ENCODE measurements at places on chromosomes 11 and 22.

- DNase-seq: no peak
Observed at GRCh38 chr11:2540992-2541680, 96.3 kb downstream of the KCNQ1 start.

DNA sequence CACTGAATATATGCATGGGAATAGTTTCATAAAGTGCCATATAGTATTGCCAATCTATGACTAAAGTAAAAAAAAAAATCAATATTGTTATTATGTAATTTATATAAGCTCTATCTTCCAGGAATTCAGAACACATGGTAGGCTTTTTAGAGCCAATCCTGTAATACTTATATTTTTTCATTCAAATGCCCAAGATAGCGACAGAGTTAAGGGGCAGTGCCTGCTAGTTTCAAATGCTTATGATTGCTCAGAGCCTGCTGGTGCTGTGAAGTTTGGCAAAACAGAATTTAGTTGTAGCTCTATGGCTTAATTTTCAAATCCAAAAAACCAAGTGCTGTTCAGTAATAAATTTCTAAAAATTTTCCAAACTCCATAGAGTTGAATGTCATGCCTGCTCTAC lies 39.0 kb upstream of the BLID start:
- DNase-seq: no peak

DNA sequence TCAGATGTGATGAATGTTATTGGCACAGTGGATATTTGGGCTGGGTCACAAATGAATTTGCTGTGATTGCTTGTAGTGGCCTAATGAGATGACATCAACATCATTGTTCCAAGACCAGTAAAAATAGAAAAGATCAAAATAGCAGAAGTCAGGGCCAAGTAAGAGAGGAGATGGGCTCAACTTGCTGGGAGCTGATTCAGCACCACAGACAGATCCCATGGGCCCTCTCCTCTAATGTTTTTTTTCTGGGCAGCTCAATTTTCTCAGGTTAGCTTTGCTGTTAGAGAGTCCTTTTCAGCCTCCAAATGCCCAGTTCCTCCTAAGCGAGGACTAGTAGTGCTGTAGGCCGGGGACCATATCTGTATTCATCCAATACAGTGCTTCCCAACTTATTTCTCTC lies 86.0 kb upstream of the IZUMO1R start:
- DNase-seq: no peak

DNA sequence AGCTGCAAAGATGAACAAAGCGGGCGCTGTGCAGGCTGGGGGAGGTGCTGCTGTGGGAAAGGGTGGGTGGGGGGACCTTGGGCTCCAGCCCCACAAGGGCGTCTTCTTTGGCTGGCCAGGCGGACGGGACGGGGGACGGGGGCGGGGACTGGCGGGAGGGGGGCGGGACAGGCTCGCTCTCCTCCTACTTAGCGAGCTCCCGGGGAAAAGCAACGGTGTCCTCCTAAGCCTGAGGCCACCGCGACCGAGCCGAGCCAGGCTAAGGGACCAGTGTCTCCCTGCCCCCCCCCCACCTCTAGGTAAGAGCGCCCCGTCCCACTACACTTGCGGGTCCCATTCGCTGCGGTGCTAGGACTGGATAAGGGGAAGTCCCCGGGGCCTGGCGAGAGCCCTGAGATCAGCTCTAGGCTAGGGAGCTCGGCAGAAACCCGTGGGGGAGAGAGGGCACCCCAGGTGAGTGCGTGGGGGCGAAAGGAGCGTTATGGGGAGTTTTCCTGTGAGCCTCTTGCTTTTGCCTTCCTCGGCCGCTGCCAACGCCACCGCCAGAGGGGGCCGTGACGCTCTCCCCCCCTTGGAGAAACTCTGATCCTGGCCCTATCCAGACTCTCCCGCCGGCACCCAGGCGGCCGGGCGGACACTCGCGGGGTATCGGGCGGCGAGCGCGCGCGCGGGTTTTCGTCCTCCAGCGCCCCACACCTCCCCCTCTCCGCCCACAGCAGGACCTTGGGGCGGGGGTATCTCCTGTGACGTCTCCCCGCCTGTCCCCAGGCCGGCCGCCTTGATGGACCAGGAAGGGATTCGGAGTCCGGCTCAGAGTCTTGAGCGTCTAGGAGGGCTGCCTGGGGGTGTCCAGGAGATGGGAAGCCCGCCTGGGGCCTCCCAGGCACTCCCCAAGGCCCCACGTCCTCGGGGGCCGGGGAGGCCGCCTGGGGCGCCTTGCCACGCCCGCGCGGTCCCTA lies at the start of gene PHLDB1:
Gene PHLDB1, plus strand, starts transcription at position 215 of the 959 bp plus-strand sequence. CDS start 6,222 bp downstream, outside the sequence.
- peak; percentile 52 for DNase-seq

- no peak for DNase-seq
Observed at GRCh38 chr11:33258631-33259205, 1.5 kb downstream of the HIPK3 start.

GRCh38 chr22:48717883-48718817 lies 1109.5 kb downstream of the BRD1 start:
- DNase-seq: no peak

DNA sequence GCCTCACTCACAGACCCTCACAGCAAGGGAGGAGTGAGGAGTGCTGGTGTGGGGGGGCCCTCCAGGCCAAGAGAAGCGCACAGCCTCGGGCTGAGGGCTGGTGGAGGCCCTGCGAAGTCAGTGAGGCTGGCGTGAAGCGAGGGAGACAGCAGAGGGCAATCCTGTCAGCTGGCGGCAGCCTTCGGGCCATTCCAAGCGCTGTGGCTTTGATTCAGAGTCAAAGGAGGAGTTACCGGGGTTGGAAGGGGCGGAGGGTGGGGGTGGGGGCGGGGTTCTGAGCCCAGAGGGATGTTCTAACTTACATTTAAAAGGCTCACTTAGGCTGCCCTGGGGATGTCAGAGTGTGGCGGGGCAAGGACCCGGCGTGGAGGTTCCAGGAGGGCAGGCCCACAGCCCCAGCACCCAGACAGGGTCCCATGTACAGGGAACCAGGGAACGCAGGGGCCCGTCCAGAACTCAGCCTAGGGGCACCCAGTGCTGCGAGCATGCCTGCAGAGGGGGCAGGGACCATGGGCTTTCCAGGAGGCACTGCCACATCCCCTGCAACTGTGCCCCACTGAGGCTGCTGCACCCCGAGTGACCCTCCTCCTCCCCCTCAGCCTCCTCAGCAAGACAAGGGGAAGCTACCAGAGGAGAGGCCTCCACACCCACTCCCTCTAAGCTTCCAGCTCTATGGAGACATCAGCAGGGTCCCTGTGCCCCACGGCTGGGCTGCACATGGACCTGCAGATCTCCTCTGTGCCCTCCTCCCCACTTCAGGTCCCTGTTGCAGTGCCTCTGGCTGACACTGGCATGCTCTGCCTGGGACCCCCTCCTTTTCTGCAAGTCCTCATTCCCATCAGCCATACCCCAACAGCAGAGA lies 39.7 kb upstream of the TTLL12 start:
- no peak for DNase-seq

- DNase-seq: no peak
Observed at GRCh38 chr22:38454353-38455075, 485 bp downstream of the KCNJ4 start.

DNA sequence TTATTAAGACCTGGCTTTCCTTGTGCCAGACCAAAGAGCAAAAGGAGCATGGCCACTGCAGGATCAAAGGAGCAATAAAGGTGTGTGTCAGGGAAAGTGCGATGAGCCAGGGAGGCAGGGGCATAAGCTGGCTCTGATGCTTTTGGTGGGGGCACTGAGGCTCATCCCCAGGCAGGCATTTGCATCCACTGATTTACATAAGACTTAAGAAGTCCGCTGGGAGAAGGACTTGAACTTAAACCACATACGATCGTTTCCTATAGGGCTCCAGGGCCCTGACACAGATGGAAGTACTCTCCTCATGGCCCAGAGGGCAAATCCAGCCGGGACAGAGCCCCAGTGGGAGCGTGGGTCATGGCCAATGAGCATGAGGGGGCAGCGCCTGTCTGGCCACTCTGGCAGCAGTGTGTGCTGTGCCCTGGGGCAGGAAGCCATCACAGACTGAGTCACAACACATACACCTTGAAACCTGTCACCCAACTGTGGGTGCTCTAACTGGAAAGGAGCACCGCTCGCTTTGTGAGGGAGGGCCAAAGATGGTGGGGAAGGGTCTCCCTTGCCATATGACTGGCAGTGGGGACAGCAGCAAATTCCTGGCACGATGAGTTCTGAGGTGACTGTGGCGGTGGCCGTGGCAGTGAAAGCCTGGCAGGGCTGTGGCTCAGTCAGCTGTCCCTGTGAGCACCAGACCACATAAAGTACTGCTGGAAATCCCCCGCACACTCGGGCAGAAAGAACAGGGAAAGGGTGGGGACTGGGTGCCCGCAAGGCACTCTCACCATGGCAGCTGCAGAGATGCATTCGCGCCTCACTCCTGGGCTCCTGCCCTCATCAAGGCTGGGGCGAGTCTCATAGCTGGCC lies 79.4 kb upstream of the LMO1 start:
- DNase-seq: no peak

DNA sequence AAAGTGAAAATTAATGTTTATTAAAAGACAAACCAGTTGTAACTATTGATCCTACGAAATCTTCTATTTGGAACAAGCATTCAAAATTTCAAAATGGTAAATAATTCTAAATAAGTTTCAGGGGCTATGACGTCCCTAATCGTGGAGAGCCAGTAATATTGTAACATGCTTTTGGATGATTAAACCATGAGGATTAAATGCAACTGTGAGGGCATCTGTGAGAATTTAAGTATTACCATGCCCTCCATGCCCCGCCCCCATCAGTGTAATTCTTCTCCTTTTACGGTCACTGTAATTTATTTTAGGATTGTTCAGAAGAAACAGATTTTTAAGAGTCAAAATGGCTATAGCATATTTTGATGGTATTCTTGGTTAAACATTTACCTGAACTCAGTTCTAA lies 133.2 kb downstream of the APOL5 start:
- DNase-seq: no peak

DNA sequence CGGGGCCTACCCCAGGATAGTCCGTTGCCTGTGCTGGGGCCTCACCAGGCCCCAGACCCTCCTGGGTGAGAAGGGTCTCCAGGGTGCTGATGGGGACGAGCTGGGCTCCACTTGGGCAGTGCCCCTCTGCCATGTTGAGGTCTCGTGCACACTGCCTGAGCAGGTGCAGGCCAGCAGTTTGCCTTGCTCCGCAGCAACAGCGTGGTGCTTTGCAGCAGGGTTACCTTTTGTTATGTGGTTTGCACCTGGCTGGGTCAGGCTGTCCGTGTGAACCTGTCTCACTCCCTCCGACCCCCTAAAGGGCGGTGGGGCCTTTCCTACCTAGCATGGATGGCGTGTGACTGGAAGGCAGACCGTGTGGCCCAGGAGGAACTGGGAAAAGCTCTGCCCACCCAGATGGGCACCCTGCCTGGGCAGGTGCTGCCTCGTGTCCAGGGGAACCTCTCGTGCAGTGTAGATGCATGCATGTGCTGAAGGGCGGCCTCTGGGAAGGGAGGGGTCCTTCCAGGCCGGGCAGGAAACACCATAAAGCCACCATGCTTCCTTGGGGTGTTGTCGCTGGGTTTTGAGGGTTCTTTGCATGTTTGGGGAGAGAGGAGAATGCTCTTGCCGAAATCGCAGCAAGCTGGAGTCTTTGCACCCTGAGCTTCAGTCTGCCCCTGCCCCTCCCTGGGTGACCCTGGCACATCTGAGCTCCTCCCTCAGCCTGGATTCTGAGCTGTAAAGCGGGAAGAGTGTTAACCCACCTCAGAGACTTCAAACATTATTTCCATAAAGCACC lies 75.4 kb upstream of the PPARA start:
- no peak for DNase-seq

DNA sequence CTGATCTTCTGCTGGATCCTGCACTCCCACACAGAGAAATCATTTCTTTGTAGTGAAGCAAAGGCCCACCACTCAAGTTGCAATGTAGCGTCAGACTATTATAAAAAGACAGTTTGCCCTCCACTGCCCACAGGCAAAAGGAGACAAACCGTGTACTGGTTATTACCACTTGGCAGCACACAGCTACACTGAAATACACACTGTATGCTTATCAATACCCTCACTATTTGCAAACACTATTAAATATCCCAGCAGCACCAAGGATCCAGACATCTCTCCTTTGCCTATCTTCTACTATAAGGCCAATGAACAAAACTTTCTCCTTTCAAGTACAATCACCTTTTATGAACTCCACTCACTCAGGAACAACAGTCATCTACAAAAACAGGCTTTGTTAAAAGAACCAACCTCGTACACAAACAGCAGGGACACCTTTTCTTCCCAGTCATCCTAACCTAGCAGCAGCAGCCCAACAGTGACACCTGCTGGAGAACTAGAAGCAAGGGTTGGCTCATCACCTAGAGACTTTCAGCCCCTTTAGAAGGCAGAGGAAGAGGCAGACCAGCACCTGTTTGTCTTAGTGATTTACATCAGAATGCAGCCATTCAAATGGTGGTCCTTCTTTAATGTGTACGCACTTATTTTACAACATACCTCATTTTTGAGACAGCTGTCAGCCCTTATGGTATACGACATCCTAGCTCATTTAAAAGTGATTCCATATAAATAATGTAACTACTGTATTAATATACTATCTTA lies 56.1 kb downstream of the AMBRA1 start:
- DNase-seq: peak; percentile 25

DNA sequence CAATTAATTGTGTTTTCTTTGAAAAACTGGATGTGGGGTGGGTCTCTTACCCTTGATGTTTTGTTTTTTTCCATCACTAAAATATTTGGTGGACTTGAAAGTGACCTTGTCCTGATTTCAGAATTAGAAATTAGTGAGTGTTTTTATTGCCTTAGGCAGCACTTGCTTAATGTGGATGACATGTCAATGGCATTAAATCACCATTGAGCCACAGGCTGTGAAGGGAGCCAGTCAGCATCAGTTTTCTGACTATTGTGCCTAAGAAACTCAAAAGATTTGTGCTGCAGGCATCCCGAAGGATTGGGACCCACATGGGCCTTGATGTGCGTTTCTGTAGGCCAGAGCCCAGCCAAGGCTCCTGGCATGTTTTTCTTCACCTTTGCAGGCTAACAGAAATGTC lies 53.8 kb downstream of the SWAP70 start:
- DNase-seq: no peak

DNA sequence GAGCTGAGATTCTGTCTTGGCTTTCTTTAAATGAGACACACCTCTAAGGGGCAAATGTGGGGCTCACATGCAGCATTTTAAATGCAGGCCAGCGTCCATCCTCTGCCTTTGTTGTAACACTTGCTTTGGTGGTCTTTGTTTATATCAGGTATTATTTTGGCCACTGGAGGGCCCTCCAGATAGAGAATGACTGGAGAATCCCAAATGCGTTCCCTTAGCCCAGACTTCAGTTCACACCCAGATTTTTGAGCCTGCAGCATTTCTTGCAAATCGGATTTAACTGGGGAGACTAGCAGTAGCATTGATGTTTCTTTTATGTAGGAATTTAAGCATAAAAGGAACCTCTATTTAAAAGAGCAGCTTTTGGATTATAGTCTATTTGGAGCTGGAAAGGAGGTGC lies 200.2 kb upstream of the SORL1-AS1 start:
- no peak for DNase-seq

DNA sequence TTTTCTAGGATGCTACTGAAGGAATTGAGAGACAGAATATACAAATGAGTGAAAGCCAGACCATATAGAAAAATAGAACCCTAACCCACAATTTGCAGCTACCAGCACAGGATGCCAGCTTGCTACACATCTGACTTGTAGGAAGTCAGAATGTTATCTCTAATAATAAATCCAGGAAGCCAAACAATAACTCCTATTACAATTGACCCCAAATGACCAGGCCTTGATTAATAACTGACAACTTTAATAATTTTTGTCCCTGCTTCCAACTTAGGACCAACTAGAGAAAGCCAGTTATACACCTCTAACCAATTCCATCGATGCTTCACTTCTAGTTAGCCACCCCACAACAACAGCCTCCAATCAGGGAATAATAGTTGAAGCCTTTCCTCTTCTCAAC lies 193.4 kb downstream of the CASP12 start:
- DNase-seq: no peak

- DNase-seq: no peak
Observed at GRCh38 chr11:8004008-8004407, 16.9 kb downstream of the EIF3F start.

- peak; percentile 31 for DNase-seq
Observed at GRCh38 chr22:43110444-43110926, at the start of gene BIK. TSS of gene BIK (plus strand) at chr22:43110750. CDS start at chr22:43124023, 13,273 bp downstream.

Measured in effector memory CD4-positive, alpha-beta T cell (primary cell).